ENCODE measurements at places on chromosomes 5 and 9. TPM values are rescaled to one million over a fixed set of nuclear protein-coding genes. Genes with fewer than 3 reads are reported as not detected.

Gene PRDM9
- total RNA-seq, result not detected

Gene BAAT
- not detected for total RNA-seq

Gene IFNA2
- total RNA-seq, result not detected

Gene ADAMTS2
- total RNA-seq, result not detected

Gene FBP2
- not detected for total RNA-seq

Gene GLDC
- total RNA-seq, result 3.1 TPM
